Thoracic aorta (tissue), 2 donors: ENCODE measurements at places on chromosomes 7 and 10.

GRCh38 chr10:118057361-118057760, 10.6 kb upstream of the RAB11FIP2 start:
- no peak for DNase-seq

DNA sequence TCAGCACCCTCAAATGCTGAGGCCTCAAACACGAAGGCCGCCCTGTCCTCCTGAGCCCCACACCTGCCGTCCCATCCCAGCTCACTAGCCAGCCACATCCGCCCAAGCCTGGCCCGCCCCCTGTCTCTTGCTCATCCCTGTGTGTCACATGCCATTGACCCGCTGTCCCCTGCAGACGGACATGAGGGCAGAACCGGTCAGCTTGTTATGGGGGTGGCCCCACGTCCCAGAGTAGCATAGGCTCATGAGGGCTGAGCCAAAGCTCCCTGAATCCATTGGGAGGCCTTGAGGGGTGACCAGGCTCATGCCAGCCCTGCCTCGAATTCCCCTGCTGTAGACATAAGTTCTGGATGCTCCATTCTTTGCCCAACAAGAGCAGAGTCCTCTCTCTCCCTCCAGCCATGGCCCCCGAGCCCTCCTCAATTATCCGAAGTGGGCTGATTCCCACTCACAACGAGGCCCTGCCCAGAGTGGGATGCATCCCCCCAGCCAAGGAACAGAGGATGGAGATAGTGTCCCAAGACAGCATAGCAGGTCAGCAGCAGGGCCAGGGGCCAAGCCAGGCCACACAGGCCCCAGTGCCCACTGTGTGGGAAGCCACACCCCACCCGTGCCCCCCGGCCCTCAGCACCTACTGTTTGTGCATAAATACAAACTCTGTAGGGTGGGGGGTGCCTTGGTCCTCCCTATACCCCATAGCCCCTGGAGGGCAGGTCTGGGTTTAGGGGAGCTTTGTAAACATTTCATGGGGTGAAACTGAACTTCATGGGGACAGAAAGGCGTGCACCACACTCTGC, 42.1 kb downstream of the EBF3 start:
- DNase-seq: no peak

- no peak for DNase-seq
Observed at GRCh38 chr7:15462721-15463389, 99.0 kb downstream of the AGMO start.

DNA sequence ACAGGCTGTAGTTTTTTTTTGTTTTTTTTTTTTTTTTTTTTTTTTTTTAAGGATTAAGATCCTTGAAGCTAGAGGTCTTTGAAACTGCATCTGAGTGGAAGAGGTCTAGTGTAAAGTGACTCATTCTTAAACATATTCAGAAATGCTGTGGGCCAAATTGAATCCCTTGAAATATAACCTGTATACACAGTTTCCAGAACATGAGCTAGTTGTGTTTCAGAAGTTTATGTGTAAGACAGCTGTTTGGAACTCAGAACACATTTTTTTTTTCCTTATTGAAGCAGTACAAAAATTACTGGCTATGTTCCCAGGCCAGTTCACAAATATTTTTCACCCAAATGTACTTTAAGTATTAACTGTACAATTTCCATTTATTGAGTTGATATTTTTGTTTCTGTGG, 67.9 kb downstream of the PPP1R9A start:
- no peak for DNase-seq

- DNase-seq: no peak
Observed at GRCh38 chr7:15603124-15603523, 41.3 kb upstream of the AGMO start.

GRCh38 chr7:54037873-54038272, 504.3 kb upstream of the VSTM2A start:
- no peak for DNase-seq

DNA sequence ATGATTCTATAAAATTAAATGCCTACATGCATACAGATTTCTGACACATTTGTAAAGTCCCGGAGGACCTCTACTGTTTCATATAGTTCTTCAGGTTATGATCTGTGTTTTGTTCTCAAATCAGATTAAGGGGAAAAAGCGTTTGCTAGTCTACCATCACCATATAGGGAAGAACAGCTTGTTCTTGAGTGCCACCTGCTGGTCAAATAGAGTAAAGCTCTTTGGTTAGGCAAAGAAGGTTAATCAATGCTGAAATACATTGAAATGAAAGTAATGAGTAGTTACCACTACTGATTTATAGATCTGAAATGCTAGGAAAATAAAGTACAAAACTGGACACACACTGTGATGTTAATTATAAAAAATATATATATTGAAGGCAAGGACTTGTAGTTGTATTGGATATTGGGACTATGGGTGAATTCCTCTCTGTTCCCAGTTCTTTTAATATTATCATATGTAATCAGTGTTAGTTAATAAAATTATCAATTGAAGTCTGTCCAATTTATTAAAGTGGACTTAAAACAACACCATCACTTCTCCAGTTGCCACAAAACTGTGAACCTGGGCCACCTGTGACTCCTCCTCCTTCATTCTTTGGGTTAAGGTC, 72.6 kb upstream of the PDLIM1 start:
- DNase-seq: no peak

DNA sequence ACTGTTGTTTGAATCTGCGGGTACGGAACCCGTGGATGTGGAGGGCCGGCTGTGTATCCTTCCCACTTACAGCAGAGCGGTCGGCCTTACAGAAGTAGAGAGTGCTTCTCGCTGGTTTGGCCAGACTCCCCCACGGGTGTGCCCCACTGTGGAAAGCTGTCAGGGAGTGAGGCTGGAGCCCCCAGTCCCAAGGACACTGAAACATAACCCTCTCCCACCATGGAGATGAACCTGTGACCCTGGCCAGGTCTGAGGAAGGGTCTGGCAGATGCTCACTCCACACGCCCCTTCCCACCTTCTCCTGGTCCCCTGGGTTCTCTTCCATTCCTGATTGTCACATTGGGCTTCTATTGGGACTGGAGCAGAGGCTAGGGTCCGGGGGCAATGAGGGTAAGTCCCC, 39.6 kb downstream of the TSPAN15 start:
- no peak for DNase-seq

DNA sequence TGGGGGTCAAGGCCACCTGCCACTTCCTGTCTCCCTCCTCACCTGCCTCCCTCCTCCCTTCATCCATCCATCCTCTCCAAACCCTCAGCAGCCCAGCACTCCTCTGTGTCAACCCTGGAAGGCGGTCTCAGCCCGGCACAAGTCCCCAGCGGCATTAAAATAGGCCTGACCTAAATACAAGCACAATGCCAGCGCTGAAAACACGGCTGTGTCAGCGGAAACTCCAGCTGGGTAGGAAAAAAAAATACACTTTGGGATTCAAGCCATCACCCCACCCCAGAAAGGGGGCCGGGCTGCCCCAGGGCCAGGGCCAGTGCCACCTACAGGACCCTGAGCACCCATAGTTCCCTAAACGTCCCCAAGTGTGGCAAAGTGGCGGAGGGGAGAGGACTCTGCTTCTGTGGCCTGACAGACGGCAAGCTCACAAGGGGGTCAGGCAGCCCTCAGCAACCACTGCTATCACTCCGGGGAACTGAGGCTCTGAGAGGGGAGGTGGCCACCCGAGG, 22.7 kb upstream of the GTF2IRD1 start:
- no peak for DNase-seq

DNA sequence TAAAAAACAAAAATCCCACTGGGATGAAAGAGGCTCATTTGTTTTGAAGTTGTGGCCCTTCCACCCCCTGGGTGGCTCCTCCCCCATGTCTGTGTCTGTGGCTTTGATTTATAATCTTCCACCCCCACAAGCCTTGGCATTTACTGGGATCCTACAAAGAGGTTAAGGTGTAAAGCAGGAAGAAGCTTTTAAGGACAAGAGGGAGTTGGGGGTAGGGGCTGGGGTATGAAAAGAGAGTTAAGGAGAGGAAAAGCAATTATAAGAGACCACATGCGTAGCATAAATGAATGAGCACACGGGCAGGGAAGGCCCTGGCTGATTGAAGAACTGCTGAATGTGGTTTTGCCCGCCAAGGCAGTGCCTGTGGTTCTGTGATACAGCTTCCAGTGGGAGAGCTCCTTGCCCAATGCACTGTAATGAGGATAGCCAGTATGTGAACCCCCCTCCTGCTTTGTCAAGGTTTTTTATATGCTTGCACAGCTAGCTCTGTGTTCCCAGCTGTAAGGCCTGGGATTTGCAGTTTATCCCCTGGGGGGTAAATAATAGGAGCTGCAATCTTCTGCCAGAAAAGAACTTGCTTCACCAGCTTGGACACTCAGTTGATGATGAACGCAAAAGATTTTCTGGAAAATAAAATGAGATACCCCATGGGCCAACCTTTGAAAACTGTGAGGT, 34.7 kb upstream of the KMT2E start:
- no peak for DNase-seq

- DNase-seq: no peak
Observed at GRCh38 chr7:135684136-135684535, 21.8 kb downstream of the STMP1 start.

DNA sequence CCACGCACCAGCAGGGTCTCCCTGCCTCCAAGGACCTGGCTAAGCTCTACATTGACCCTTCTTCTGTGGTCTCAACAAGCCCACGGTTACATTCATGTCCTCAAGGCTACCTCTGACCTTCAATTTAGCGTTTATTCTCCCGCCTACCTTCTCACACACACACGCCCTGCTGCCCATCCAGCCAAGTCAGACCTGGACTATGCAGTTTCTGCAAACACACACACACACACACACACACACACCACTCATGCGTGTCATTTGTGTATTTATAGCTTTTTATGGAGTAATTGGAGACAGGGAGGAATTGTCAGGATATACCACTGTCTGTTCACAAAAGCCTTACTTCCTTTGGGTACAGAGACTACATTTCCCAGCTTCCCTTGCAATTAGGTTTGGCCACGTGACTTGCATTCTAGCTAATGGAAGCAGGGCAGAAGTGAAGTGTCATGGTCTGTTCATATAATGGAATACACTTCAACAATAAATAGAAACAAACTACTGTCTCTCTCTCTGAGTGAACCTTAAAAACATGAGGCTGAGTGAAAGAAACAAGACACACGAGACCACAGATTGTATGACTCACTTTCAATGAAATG, 53.8 kb upstream of the CPXM2 start:
- DNase-seq: no peak

DNA sequence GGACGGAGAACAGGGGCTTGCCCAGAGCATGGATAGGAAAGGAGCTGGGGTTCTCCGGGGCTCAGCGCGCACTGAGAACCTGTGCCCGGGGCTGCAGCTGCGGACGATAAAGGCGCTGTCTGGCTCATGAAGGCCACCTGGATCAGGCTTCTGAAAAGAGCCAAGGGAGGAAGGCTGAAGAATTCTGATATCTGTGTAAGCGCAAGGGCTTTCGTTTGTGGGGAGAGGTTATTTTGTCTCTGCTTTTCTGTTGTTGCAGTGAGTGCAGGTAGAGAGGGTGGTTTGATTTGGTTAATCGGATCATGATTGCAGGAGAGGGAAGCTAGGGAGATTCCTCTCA, 250.5 kb downstream of the NSUN6 start:
- DNase-seq: no peak

- DNase-seq: no peak
Observed at GRCh38 chr10:59682986-59683937, 26.4 kb downstream of the SLC16A9 start.

- no peak for DNase-seq
Observed at GRCh38 chr10:69831231-69831855, 29.6 kb downstream of the COL13A1 start.

DNA sequence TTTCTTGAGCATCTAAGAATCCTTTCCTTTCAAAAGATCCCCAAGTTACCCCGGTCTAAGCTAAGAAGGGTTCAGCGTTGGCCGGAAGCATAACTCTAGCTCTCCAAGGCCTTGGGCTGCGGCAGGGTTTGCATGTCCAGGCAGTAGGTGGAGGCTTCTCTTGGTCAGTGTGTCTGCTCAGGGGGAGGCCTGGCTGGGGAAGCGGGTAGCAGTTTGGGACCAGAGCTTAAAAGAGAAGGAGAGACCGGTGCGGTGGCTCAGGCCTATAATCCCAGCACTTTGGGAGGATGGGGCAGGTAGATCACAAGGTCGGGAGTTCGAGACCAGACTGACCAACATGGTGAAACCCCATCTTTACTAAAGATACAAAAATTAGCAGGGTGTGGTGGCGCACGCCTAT, 226.3 kb downstream of the MGMT start:
- DNase-seq: no peak

- no peak for DNase-seq
Observed at GRCh38 chr7:274266-274665, 15.7 kb upstream of the FOXL3 start.

DNA sequence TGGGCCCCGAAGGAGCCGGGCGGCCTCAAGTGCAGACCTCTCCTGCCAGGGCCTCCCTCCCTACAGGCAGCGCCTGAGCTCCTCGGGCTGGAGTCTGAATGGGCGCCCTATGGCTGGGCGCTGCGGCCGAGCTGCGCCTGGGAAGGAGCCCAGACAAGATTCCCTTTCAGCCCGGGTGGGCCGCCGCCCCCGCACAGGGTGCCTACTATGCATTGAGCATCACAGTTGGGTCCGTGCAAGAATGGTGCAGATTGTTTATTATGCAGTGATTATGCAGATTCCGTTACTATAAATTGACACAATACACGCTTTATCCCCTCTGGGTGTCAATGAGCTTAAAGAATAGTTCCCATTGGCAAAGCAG, 77.2 kb upstream of the PDGFA start:
- no peak for DNase-seq

DNA sequence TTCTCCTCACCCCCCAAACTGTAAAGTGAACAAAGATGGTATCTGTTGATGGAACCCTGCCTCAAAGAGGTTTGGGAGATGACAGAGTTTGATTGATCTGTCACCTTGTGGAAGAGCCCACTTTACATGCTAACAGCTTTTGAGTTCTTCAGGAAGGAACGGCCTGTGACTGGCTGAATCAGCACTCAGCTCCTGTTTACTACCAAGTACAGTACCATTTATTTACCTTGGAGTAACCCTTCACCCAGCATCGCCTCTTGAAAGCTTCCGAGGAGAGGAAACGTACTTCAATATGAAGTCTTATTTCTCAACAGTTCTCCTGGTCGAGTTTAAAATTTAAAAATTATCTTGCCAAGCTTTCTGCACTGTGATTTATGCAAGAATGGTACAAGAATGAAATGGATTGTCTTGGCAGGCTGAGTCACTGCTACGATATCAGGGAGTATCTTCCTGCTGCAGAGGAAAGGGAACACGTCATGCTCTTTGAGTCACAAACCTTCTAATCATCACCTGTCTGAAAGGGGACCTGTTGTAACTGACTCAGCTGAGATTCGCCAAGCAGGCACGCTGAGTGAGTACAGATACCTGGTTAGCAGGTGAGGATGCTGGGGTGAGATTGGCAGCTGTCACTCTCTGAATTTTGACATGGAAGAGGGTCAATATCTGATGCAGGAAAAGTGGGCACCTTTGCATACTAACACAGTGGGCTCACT, 30.1 kb downstream of the KLF6 start:
- DNase-seq: no peak

DNA sequence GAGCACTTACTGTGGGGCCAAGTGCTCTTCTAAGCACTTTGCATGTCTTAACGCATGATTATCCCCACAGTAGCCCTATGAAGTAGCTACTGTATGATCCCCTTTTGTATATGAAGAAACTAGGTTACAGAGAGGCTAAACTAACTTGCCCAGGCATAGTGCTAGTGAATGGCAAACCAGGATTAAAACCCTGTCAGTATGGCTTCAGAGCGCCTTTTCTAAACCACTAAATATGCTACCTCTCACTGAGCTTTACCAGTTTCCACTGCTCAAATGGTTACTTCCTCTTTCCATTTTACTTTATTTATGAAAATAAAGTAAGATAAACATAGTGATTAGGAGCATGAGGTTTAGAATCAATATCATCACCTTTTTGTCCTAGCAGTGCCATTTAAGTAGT, 73.6 kb downstream of the PODXL start:
- DNase-seq: no peak
